ENCODE measurements at places on chromosomes 6 and 20. TPM values are rescaled to one million over a fixed set of nuclear protein-coding genes. Genes with fewer than 3 reads are reported as not detected.

RFX6 gene
- total RNA-seq: not detected

PGC gene
- total RNA-seq: not detected

SLC17A3 gene
- total RNA-seq: not detected

RAB22A gene
- total RNA-seq: 13.1 TPM

SALL4 gene
- total RNA-seq: 3.4 TPM

PXDC1 gene
- 31.9 TPM for total RNA-seq

HDGFL1 gene
- total RNA-seq: not detected

METTL24 gene
- total RNA-seq: not detected

ZNF165 gene
- 0.16 TPM for total RNA-seq

FAM50B gene
- 10.1 TPM for total RNA-seq

SSTR4 gene
- not detected for total RNA-seq

RAB44 gene
- 0.13 TPM for total RNA-seq

TRPC4AP gene
- 78.5 TPM for total RNA-seq

SLC17A1 gene
- not detected for total RNA-seq

RAD21L1 gene
- 0.52 TPM for total RNA-seq

NFKBIL1 gene
- total RNA-seq: 17.8 TPM

SPEF1 gene
- not detected for total RNA-seq

VSX1 gene
- not detected for total RNA-seq

BTBD3 gene
- 25.0 TPM for total RNA-seq

PRND gene
- 0.48 TPM for total RNA-seq

MICAL1 gene
- total RNA-seq: 42.4 TPM

LY6G5B gene
- total RNA-seq: 2.1 TPM

KCNQ2 gene
- not detected for total RNA-seq

TSPO2 gene
- total RNA-seq: not detected

RGS17 gene
- 12.4 TPM for total RNA-seq

FAM83C gene
- total RNA-seq: not detected

TSHZ2 gene
- total RNA-seq: 1.0 TPM

TPD52L2 gene
- 132 TPM for total RNA-seq

SLC2A10 gene
- 43.3 TPM for total RNA-seq

ZKSCAN8 gene
- 8.7 TPM for total RNA-seq

TMEM14B gene
- total RNA-seq: 103 TPM

FOXF2 gene
- 106 TPM for total RNA-seq

GUCA1A gene
- not detected for total RNA-seq

WFDC2 gene
- total RNA-seq: 0.26 TPM

ECT2L gene
- total RNA-seq: not detected

SUMO4 gene
- 4.8 TPM for total RNA-seq

BIRC7 gene
- not detected for total RNA-seq

TMEM217 gene
- total RNA-seq: 2.5 TPM

OGFR gene
- 47.2 TPM for total RNA-seq

MAPK13 gene
- 5.7 TPM for total RNA-seq

TGM3 gene
- not detected for total RNA-seq

OPRL1 gene
- total RNA-seq: 1.2 TPM

SIRPB1 gene
- total RNA-seq: not detected

FLRT3 gene
- total RNA-seq: 4.8 TPM
